HEK293T (cell line): ENCODE measurements at places on chromosomes 3 and 15.

DNA sequence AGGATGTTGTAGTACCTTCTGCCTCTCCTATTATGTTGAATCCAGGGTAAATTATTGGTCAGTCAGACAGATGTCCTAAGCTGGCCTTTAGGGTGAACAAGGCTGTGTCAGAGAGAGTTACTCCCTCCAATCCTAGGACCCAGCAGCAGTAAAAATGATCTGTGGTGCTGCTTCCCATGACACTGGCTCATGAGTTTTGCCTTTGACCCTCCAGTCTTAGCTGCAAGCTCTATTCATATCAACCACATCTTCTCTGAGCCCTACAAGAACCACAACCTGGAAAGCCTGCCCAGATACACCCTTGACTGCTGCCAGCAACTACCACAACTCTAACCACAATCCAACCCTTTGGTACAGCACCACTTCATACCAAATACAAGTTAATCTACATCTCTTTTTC, 27.2 kb upstream of the PHLDB2 start:
- no peak for DNase-seq

- no peak for DNase-seq
These were observed 25.2 kb downstream of the SNAPC5 start for GRCh38 chr15:66472176-66472999.

GRCh38 chr15:37764733-37765191, 169.7 kb upstream of the TMCO5A start:
- peak; percentile 22 for DNase-seq

GRCh38 chr3:170829546-170830272, 40.3 kb downstream of the RPL22L1 start:
- DNase-seq, result no peak

DNA sequence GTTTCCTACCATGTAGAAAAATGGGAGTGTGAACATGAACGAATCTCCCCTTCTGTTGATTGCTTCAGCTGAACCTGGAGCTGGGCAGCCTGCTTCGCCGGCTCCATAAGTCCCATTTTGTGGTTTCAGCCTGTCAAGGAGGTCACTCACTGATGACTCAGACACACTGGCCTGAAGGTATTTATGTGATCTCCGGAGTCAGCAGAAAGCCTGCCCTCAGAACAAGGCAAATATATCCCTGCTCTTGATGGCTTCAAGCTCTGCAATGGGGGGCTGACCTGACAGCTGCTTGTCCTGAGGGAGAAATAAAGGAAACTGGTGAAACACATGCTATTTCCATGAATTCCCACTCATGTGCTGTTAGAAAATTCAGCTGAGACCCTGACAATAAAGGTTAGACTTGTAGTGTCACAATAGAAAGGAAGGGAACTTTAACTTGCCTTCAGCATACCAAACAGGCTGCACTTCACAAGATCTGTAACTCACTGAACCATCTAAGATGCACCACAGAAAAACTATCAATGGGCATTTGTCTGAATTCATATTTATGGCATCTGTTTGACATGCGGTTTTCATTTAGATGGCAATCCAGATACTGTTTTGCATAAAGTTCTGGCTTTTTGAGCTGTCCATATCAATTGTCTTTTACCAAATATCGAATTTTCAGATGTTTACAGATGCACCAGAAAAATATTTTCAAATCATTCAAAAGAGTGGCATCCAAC, 282.0 kb upstream of the VEPH1 start:
- DNase-seq, result peak; percentile 23

DNA sequence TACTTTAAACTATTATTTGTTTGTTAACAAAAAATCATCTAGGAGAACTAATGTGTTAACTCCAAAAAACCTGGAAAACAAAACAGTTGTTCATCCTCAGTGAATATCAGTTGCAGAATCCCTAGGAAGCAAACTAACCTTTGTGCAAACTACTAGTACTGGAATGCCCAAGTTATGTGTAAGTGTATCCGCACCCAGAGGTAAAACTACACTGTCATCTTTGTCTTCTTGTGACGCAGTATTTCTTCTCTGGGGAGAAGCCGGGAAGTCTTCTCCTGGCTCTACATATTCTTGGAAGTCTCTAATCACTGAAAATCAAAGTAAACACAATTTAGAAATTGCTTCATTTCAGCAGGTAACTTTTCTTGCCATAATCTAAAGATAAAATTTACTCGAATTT, 29.8 kb downstream of the DYNC1LI1 start:
- no peak for DNase-seq

DNA sequence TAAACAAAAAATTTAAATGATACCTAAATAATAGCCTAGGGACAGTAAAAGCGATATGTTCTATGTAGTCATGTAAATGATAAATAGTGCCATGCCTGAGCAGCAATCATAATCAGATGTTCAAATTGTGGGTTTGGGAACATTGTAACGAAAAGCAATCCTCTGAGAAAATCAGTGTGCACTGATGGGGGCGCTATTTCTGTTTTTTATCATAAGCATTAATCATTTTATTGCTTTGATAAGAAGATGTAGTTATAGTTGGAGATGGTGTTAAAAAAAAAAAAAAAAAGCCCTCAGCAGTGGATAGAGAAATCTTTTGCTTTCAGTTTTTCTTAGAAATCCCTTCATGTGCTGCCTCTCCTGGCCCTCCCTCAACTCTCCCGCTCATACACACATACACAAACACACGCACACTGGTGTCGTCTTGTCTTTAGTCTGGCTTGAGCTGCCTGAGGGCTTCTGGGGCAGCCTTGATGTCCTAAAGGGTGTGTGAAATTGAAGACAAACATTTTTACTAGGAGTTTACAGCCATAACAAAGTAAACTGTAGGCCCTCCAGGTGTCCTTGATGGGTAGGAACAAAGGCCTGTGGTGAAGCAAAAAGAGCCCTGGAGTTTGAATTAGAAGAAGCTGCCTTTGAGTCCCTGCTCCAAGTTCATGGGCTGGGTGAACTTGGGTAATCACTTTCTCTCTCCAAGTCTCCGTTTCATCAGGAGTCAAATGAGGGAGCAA, 428.1 kb downstream of the SOX2 start:
- no peak for DNase-seq

DNA sequence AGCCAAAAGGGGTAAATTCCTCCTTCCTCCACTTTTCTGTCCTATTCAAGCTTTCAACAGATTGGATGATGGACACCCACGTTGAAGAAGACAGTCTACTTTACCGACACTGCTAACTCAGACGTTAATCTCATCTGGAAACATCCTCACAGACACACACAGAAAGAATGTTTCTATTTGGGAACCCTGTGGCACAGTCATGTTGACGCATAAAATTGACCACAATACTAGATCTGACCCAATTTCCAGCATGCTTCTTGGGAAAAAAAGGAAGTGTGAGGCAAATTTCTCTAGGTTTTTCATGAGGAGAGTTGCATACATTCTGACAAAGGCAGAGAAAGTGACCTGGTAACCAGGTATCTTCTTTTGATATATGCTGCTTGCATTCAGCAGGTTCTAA, 594.1 kb downstream of the FGF12 start:
- no peak for DNase-seq

DNA sequence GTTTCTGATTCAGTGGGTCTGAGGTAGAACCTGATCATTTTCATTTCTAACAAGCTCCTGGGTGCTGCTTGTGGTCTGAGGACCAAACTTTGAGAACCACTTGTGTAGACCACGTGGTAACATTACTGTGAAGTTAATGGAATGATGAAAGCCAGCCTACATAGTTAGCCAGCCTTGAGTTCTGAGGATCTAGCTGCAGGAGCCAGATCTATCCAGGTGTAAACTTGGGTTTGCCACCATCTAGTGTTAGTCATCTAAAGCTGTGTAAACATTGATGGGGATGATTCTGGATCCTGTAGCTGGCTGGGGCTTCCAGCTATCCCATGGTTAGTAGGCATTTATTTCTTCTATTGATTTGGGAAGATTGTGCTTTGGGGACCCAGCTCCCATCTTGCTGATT, 170.0 kb downstream of the TMEM108 start:
- DNase-seq, result no peak

DNA sequence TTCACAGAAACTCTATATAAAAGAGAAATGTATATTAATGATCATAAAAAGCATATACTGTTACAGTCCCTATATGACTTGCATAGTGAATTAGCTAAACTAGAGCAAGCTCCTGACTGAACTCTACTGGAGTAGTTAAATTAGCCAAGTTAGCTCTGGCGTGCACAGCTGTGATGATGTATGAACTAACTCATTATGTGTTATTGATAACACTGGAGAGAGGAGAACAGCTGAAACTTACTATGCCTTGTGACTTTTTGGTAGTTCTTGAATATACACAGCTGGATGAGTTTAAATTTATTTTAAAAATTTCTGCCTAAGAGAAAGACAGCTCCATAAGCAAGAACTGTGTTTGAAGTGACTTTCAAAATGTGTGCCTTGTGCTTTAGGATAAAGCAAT, 8.1 kb downstream of the TIPARP start:
- DNase-seq, result no peak

GRCh38 chr3:84891851-84892250, 66.9 kb upstream of the CADM2 start:
- DNase-seq, result no peak

- no peak for DNase-seq
These were observed 99.3 kb downstream of the WNT7A start for GRCh38 chr3:13780432-13781176.

DNA sequence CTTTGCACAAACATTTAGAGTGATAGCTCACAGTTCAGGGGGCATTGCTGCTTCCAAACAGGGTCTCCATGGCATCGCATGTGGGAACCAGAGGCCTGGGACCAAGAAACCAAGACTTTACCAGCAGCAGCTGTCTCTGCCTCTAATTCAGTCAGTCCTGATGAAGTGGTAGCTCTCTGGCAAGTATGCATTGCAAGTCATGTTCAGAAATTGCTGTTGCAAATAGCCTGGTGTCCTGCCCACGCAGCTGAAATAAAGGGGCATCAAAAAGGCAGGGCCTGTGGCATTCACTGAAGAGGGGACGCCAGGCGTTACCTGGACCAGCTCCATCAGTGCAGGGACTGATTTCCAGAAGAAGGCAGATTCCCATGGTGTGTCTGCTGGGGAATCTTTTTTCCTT, 121.3 kb downstream of the CD47 start:
- no peak for DNase-seq

DNA sequence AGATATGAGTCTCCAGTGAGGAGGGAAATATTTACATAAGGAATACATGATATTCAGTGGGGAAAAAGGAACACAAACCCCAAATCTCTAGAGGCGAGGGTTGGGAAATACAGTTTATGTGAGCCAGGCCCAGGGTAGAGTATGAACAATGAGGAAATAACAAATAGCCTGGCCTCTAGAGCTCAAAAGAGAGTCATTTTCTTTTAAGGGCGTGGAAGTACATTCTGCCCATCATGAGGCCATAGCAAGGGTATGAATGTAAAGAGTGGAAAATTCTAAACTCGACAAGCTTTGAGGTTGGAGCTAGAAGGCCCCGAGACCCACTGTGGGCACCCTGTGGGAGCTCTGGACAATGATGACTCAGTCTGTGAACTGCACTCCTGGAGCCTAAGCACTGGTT, 27.8 kb upstream of the IGF2BP2 start:
- DNase-seq, result no peak

- no peak for DNase-seq
These were observed 239.9 kb upstream of the LRTM1 start for GRCh38 chr3:55167586-55168317.

- no peak for DNase-seq
These were observed 764.8 kb upstream of the CADM2 start for GRCh38 chr3:84194029-84194428.

DNA sequence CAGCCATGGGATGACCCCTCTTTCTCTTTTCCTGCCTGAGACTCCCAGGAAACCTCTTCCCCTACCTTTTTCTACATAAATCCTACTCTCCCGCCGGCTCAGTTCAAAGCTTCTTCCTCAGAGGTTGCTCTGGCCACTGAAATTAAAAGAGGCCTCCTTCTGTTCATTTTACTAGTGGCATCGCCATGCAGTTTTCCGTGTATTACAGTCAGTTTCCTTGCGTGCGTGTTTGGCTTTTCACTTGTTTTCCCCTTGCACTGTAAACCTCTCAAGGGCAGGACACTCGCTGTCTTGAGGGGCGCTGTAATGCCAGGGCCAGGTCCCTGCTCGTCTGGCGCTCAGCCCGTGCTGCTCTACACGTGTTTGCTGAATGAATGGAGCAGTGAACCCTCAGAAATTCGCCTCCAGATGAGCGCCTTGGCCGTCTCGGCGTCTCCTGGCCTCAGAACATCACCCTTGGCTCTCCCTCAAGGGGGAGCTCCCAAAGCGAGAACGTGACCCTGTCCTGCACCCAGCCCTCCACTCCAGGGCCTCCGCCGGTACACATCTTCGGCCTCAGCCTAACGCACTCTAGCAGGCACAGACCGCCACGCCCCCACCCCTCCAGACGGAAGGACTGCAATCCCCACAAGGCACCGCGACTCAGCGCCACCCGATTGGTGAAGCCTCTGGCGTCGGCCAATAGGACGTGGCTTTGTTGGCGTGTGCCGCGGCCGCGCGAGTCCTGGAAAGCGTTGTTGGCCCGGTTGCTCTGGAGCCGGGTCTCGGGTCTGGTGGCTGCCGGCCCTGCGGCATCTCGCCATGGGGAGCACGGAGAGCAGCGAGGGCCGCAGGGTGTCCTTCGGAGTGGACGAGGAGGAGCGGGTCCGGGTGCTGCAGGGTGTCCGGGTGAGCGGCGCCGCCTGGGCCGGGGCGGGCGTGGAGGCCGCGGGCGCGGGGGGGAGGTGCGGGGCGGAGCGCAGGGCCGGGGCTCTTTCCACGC, at the start of gene CHCHD6:
Gene CHCHD6, plus strand, starts transcription at position 729 of the 982 bp plus-strand sequence. Its CDS starts 73 bp downstream, at position 802.
- peak; percentile 99 for DNase-seq

DNA sequence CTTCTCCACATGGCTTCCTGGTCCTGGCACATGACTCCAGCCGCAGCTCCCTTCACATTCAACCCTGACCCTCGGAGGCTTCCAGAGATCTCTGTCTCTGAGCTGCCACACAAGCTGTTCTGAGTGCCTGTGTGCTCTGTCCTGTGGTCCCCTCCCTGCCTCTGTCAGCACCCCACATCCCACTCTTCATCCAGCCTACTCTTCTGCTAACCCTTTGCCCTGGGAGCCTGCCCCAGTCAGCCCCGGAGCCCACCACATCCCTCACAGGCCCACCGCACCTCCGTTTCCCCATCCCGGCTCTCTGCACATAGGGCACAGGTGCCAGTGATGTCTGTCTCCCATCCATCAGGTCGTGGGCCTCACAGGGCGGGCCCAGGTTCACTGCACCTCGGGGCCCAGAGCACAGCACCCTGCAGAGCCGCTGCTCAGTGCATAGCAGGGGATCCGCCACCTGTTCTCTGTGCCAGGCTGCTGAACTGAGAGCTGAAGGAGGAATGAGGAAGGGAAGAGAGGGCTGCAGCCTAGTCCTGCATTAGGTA, 133.6 kb downstream of the UACA start:
- no peak for DNase-seq

DNA sequence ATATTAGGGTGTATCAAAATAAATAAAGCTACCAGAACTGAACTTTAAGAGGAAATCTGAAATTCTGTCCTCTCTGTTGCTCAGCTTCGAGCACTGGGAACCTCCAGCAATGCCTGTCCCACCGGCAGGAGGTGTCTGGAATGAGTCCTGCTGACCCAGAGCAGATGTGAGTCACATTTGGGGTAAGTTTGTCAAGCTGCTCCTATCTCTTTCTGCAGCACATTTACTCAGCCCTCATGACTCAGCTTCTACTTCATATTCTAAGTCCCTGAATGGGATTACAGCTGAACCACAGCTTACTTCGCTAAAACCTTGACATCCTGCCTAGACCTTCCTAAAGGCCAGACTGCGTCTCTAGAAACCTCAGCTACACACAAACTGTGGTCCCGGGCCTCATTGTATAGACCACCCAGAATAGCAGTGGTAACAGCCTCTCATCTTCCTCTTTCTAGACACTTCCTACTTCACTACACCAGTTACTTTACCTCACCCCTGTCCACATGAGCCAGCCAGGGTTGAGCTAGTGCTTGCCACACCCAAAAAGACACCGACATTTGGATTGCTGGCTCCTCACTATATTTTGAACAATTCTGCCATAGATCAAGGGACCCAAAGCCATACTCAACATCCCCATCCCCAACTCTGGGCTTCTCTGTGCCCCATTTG, 109.6 kb upstream of the TMCO5A start:
- DNase-seq, result no peak
